ENCODE measurements at places on chromosomes 3 and 15. TPM values are rescaled to one million over a fixed set of nuclear protein-coding genes. Genes with fewer than 3 reads are reported as not detected.

The ADGRG7 gene
- not detected for total RNA-seq

The GPR15 gene
- not detected for total RNA-seq

The SLC38A3 gene
- 2.9 TPM for total RNA-seq

The GXYLT2 gene
- 26.6 TPM for total RNA-seq

The ARL14 gene
- total RNA-seq = not detected

The SNTN gene
- total RNA-seq = 0.12 TPM

The GABRG3 gene
- 0.82 TPM for total RNA-seq

The PCBP4 gene
- total RNA-seq = 46.2 TPM

The PLXNB1 gene
- total RNA-seq = 202 TPM

The UBA5 gene
- total RNA-seq = 57.7 TPM

The RFX7 gene
- total RNA-seq = 10.9 TPM
